ENCODE measurements at places on chromosomes 6 and 20.
A peak's percentile ranks its signal among the peaks of the same experiment; 100 is the strongest.

- no peak for DNase-seq
Measured at GRCh38 chr20:8057871-8058270, 38.3 kb upstream of the TMX4 start.

GRCh38 chr20:58001381-58001780, 227.1 kb downstream of the ANKRD60 start:
- DNase-seq, result peak; percentile 25

DNA sequence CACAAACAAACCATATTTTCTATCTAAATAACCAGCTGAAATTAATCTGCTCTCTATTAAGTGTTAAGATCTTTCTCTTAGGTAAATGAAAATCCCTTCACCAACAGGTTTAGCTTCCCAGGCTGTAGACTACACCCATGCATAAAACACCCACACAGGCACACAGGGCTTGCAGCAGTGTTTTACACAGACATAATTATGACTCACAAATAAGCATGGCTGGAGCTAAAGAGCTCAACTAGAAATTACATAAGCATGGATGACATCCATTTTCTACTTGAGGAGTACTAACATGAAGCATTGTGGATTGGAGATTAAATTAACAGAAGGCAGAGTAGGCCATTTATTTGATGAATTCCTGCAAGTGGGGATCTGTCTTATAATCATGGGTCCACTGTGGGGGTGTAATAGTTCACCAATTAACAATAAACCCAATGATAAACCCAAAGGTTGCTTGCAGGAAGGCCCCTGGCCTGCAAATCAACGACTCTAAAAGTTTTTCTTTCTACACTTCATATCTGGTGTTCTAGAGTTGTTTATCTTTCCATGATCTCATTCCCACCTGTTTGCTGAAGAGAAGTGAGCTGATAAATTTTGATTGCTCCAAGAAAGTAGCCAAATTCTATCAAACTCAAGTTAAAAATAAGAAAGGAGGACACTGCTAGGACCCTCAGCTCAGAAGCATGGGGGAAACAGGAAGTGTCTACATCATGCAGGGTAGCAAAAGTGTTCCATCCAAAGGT, 33.8 kb upstream of the E2F3 start:
- no peak for DNase-seq

DNA sequence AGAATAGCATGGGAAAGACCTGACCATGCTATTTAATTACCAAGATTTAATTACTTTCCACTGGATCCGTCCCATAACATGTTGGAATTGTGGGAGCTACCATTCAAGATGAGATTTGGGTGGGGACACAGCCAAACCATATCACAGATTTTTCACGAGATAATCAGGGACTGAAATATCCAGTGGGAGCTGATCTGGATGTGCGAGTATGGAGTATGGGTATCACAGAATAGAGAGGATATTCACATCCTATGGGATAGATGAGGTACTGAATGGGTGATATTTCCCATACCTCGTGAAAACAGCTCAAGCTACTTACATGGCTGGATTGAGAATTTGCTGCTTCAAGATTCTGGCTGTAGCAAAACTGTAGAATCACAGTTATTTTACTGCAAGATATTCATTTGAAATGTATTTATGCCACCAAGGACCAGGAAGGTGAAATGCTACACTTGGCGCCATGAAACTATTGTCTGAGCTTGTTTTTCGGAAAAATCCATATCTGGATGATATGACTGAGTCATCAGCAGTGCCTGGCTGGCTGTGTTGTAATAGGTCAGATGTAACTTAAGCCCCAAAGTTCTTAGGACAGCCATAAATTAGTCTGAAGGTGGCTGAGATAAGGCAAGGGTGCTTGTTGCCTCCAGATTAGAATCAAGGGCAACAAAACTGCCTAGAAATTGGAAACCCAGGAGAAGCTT, 29.8 kb downstream of the KCNS1 start:
- no peak for DNase-seq

DNA sequence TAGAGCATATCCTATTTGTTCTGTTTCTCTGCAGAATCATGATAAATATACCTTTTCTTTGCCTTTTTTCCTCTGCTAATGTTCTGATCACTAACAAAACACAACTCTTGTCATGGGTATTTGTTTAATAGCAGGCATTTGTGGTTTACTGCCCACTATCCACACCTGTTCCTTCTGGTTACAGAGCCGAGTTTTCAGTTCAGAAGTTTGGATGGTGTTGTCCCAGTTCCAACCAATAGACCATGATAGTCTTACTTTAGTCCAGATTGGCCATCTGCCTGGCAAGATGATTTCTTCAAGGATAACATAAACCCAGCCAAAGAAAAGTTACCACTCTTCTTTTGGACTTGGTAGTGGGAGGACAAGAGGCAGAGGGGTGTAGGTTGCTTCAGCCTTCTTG, 211.2 kb downstream of the TFAP2A start:
- no peak for DNase-seq

DNA sequence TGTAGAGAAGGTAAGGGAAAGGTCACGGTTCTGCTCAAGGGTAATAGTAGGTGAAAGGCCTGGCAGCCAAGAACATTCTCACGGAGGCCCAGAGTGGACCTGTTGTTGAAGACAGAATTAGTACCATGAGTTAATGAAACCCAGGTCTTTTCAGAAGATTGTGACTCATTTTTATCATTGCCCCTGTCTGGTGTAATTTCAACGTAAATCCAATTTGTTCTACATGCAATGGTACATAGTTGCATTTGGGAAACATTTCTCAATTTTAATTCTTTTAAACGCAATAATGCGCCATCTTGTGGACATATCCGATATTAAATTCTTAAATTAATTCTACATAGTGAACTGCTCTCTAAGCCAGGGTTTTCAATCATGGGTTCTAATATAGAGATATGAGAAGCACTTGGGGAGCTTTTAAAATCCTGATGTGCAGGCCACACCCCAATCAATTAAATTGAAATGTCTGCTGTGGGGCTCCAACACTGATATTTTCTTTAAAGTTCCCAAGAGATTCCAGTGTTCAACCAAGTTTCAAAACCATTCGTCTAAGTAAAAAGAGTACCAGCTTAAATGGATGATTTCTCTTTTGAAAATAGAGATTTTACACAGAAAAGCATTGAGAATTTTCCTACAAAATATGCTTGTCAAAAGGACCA, 257.4 kb downstream of the PLCB1 start:
- DNase-seq, result peak; percentile 66

- no peak for DNase-seq
Measured at GRCh38 chr6:154752022-154752421, 18.8 kb downstream of the SCAF8 start.

DNA sequence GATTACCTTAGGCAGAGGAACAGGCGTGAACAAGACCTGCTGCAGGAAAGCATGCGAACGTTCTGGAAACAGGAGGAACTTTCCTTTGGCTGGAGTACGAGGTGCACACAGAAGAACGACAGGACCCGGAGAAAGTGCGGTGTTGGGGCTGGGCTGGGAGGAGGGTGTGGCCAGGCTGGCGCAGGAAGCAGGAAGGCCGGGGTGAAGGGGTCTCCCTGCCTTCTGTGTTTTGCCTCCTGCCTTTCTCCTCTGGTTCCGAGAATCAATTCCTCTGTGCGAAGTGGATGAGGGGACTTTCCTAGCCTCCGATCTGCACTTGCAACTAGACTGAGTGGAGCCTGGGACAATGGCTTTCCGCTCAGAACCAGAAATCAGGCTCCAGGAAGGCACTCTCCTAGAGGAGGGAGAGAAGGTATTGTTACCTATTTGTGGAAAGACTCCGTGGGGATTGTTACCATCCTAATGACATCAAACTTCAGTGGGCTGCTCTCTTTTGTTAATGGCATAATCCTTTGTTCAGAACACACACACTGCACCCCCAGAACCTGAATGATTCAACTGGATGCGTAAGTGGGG, 22.9 kb upstream of the PLEKHG1 start:
- DNase-seq, result no peak

- DNase-seq, result peak; percentile 61
Measured at GRCh38 chr6:136774228-136775041, 17.8 kb downstream of the MAP3K5 start.

- peak; percentile 50 for DNase-seq
Measured at GRCh38 chr6:35302604-35303241, 5.1 kb downstream of the DEF6 start.

DNA sequence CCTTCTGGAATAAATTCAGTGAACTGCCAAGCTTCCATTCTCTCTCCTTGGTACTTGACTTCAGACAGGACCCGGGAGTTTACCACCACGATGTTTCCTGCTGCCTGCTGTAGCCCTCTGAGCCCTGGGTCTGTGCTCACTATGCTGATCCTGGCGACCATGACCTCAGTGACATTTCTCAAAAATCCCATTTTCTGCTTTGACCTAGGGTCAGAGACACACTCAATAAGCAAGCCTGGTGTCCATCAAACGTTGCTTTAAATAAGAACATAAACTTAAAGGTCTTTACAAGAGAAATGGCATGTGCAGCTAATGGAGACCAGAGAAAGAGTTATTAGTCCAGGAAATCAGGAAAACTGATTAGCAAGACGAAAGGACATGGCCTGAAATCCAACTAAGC, 509.7 kb upstream of the SULF2 start:
- no peak for DNase-seq

- DNase-seq, result no peak
Measured at GRCh38 chr6:1463275-1463674, 73.9 kb downstream of the FOXF2 start.

- DNase-seq, result peak; percentile 11
Measured at GRCh38 chr20:5000263-5001173, 792 bp downstream of the SLC23A2 start.

GRCh38 chr20:2234598-2235191, 61.1 kb upstream of the TGM3 start:
- DNase-seq, result peak; percentile 60

- DNase-seq, result peak; percentile 12
Measured at GRCh38 chr6:53103993-53104675, 38.9 kb downstream of the FBXO9 start.

DNA sequence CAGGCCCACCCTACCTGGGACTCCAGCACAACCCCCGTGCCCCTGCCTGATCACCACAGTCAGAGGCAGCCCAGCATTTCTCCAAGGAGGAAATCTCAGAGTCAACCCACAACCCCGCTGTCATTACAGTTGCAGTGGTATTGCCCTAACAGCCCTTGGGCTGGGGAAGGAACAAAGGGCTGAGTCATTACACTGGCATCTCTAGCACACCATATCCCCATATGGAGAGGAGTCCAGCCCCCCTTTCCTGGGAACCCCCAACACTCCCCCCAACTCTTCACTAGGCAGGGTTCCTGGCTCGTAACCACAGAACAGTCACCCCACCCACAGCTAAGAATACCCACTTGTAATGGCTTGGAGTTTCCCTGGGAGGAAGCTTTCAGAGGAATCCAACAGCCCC, 149.4 kb upstream of the OGFRL1 start:
- peak; percentile 13 for DNase-seq

DNA sequence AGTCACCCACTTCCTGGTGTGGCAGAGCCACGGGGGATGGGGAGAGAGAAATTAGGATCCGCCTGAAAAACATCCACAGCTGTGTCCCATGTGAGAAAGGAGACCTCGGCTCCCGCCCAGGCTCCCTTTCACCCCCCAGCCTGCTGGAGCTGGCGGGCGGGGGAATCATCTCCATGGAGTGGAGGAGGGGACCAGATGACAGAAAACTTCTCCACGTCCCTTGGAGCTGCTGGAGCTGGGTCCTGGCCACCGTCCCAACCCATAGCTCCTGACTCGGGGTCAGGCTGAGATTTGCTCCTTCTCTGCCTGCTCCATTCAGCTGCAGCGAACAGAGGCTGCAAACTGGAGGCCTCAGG, 113.8 kb downstream of the CEBPB start:
- peak; percentile 95 for DNase-seq

- no peak for DNase-seq
Measured at GRCh38 chr6:128513878-128514277, 6.5 kb downstream of the PTPRK start.

DNA sequence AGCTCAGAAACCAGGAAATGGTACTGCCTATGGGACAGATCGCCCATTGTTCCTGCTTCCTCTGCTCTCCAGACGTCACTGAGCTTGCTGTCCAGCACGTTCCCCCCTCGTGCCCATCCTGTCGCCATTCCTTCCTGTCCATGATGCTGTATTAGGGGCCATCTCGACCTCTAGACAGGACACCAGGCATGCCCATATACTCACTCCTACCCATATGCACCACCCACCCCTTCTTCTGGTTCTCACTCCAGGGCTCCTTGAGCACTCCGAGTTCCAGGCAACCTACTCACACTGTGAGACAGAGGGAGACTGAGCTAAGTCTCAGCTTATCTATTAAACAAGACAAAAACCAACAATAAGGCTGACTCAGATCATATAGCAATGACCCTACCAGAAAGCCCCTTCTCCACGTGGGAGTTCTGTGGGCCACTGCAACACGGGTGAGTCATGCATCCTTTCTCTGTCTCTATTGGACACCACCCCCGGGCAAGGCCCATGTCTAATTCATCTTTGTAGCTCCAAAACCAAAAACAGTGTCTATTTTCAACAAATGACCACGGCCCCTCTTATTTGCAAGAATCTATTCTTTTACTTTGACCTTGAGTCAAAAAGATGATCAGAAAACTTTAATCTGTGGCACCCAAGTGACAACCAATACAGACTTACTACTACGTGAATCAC, 65.7 kb downstream of the PSMG4 start:
- peak; percentile 94 for DNase-seq

GRCh38 chr6:42141603-42142117, 760 bp downstream of the C6orf132 start:
- peak; percentile 23 for DNase-seq

DNA sequence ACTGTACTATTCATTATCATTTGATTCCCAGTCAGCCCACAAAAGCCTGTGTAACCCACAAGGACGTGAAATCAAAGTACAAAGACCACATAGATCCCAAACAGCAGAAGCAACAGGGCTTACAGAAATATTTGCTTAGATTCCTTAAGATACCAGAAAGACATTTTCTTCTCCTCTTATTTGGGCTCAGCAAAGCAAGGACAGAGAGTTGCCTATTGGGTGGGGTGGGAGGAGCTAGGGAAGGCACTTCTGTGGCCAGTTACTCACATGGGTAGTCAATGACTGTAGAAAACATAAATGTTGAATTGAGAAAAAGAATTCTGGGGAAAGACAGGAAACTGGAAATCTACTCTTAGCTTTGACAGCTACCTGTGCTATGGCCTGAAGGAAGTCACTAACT, 19.8 kb downstream of the PDE7B start:
- peak; percentile 75 for DNase-seq

GRCh38 chr6:28269492-28269891, 2.5 kb downstream of the ZSCAN26 start:
- peak; percentile 91 for DNase-seq

DNA sequence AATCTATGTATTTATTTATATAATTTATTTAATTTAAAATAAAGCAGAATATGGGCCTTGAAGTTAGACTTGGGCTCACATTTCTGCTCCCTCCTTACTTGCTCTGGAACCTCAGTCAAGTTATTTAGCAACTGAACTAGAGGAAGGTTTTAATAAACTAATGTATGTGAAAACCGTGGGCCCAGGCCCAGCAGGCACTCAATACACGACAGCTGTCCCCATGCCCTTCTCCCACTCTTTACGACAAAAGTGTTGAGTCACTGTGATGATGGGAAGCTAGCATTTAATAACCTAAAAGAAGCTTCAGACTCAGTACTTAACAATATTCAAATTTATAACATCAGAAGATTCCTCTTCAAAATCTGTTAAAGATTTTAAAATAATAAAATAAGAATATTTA, 46.7 kb downstream of the SERAC1 start:
- DNase-seq, result no peak

Data from fibroblast of skin of right biceps (primary cell).